Type B pancreatic cell (in vitro differentiated cells): ENCODE measurements at places on chromosomes 2 and 18. TPM values are rescaled to one million over a fixed set of nuclear protein-coding genes. Genes with fewer than 3 reads are reported as not detected.

The REG1A gene
- 2.4 and 37.3 TPM in 2 replicates for total RNA-seq

DNA sequence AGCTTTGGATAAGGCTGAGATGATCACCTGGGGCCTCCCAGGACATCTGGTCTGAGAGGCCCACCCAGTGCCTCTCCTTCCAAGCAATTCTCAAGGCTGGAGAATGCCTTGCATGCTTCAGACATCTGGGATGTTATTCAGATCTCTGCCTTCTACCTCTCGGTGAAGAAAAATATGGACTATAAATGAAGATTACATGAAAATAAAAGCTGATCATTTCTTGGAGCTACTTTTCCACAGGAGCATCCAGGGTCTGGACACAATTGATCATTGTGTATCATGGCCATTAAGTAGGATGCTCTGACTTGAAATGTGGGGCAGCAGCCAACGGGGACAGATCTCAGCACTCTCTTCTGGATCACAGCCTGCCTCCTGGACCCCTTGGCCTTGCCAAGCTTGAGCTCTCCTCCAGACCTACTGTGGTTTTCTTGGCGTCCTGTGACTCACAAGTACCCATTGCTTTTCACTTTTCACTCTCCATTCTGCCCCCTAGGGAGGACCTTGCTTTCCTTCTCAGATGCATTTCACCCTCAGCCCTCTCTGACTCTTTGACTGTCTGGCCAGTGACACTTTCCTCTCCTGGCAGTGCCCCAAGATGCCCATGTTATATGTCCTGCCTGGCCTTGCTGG lies 203.1 kb downstream of the INSIG2 start:
- peaks cover 8% of the 10 kb centered on the region for H3K27me3 ChIP-seq
- H3K4me1 ChIP-seq, result no peaks in the 10 kb centered on the region
- no peaks in the 10 kb centered on the region for H3K36me3 ChIP-seq
- no peak overlapping the region for H3K27ac ChIP-seq

DNA sequence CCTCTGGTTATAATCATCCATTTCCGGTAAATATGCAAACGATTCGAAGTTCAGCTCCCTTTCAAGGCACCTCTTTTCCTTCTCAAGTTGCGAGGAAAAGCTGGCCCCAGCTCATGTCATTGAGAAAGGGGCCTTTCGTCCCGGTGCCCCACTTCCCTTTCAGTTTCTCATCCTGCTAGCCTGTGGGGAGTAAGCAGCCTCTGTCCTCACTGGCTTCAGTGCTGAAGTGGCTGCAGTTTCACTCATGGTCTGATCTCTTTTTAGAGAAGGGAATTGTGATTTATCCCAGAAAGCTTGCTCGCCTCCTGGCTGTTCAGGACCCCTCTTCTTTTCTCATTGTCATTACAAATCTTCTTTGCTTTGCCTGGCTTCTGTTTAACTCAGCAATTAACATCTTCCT lies 207.5 kb downstream of the NR4A2 start:
- H3K4me3 ChIP-seq, result no peak overlapping the region
- no peaks in the 10 kb centered on the region for H3K27me3 ChIP-seq
- H3K4me1 ChIP-seq, result no peaks in the 10 kb centered on the region
- no peak overlapping the region for H3K27ac ChIP-seq
- DNase-seq, result no peak
- peaks cover 3% of the 10 kb centered on the region for H3K36me3 ChIP-seq

DNA sequence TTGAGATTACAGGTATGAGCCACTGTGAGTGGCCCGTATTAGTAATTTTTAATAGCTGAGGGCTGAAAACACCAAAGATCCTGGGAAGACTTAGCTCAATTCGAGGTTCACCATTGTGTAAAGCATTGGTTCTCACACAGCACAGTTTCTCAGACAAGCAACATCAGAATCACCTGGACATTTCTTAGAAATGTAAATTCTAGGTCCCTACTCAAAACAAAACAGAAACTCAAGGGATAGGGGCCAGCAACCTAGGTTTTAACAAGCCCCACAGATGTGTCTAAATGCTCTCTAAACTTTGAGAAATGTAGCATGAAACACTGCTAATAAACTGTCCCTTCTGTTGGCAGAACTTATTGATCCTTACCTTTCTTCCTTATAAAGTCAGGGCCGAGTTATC lies 681.2 kb downstream of the RNF144A start:
- H3K4me1 ChIP-seq, result no peaks in the 10 kb centered on the region
- H3K36me3 ChIP-seq, result no peaks in the 10 kb centered on the region
- no peak for DNase-seq
- H3K4me3 ChIP-seq, result no peak overlapping the region
- H3K27ac ChIP-seq, result no peak overlapping the region

The NT5DC4 gene
- total RNA-seq, result not detected in 2 replicates

The ERBB4 gene
- total RNA-seq, result 5.3 and 9.9 TPM in 2 replicates

DNA sequence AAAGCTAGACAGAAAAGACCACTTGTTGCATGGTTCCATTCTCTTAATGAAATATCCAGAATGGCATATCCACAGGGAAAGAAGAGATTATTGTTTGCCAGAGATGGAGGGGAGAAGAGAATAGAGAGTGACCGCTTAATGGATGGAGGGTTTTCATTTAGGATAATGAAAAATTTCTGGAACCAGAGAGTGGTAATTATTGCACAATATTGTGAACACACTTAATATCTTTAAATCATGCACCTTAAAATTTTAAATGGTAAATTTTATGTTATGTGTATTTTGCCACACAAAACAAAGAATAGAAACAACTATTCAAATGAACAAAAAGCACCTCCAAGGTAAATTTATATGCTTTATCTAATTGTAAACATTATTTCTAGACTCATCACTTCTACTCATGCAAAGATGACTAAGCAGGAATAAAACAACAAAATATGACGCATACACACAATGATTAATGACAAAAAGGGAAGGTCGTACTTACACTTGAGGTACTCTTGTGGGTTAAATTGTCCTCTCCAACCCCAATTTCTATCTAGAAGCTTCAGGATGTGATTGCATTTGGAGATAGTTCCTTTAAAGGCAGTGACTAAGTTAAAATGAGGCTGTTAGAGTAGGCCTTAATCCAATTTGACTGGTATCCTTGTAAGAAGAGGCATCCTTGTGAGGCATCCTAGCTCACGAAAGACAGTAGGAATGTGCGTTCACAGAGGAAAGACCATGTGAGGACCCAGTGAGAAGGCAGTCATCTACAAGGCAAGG lies 18.7 kb upstream of the DHRS9 start:
- no peak overlapping the region for H3K4me3 ChIP-seq
- no peaks in the 10 kb centered on the region for H3K27me3 ChIP-seq
- DNase-seq, result no peak
- no peaks in the 10 kb centered on the region for H3K4me1 ChIP-seq

The ADGRF3 gene
- 1.2 and 1.4 TPM in 2 replicates for total RNA-seq

DNA sequence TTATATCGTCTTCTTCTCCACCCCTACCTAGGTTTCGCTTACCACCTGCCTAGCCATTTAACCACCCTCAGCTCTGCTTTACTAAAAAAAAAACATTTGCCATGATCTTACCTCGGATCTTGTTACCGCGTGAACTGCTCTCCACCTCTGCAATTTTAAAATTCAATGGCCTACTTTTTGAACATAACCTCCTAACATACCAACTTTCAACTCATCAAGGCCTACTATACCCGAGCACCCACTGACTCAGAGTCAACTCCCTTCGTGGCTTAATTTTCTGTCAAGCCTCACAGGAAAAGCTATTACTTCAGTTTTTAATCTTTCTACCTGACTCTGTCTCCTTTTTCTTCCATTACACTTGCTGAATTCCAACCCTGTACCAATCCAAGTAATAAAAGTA lies 55.7 kb downstream of the ATAD2B start:
- H3K27me3 ChIP-seq, result no peaks in the 10 kb centered on the region
- peaks cover 21% of the 10 kb centered on the region for H3K36me3 ChIP-seq
- no peak overlapping the region for H3K27ac ChIP-seq
- H3K4me1 ChIP-seq, result no peaks in the 10 kb centered on the region

DNA sequence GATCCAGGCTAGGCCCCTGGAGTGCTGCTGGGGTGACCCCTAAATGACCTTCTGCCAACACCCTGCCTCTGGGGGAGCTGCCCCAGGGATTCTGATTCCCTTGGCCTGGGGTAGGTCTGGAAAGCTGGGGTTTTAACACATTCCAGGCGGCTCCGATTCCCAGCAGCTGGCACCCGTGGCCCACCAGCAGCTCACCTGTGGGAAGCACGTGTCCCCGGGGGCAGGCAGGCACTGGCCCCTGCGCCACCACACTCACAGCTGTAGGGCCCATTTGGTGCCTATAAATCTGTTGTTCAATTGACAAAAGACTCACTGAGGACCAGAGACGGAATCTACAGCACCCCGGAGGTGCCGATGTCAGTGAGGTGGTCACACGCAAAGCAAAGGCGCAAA lies 4.1 kb upstream of the KLHL30 start:
- H3K27me3 ChIP-seq, result no peaks in the 10 kb centered on the region
- no peak overlapping the region for H3K4me3 ChIP-seq
- DNase-seq, result no peak
- H3K36me3 ChIP-seq, result no peaks in the 10 kb centered on the region
- H3K4me1 ChIP-seq, result no peaks in the 10 kb centered on the region
